ENCODE measurements at places on chromosomes 2 and 18.
A peak's percentile ranks its signal among the peaks of the same experiment; 100 is the strongest.

GRCh38 chr2:76679025-76679396 is 843.2 kb downstream of the LRRTM4 start:
- DNase-seq, result no peak

DNA sequence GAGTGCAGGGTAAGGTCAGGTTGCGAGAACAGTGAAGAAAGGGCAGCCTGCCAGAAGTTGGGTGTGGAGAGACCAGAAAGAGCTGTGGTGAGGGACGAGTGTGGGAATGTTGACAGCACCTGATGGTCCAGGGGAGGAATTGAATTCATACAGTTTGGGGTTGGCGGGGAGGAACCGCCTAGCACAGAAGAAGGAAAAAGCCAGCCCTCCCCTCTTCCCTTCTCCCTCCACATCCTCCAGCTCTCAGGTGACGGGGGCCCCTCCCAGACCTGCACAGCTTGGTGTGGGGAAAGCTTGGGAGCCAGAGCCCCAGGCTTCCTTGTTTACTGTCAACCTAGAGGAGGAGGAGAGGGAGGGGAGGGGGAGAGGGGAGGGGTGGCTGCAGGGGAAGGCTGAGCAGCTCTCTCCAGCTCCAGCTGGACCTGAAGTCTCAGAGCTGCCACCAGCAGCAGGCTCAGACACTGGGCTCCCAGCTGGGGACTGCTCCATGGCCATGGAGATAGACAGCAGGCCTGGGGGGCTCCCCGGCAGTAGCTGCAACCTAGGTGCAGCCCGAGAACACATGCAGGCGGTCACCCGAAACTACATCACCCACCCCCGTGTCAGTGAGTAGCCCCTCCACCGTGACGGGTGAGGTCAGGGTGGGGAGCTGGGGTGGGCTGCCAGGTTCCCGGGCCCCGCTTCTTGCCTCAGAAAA is at the start of gene ATP6V1B1:
Gene ATP6V1B1, plus strand, starts transcription at position 433 of the 697 bp plus-strand sequence. Its CDS starts 55 bp downstream, at position 488.
- DNase-seq, result no peak

DNA sequence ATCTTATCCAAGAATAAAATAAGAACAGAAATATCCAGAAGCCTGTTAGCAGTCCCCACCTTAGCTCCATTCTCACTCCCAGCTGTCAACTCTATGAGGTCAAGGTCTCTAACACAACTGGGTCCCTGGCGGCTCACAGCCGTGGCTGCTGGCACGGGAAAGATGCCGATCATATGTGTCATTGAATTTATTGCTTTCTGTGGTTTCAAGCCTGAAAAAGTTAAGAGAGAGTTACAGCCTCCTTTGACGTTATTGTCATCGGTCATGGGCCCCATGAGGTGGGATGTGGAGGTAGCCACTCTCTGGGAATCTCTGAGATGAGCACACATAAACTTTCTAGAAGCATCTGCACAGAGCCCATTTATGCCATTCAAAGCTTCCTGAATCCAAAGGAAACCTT is 28.7 kb upstream of the CABLES1 start:
- no peak for DNase-seq

- no peak for DNase-seq
These were observed 38.9 kb downstream of the TTC27 start for GRCh38 chr2:32666704-32667103.

DNA sequence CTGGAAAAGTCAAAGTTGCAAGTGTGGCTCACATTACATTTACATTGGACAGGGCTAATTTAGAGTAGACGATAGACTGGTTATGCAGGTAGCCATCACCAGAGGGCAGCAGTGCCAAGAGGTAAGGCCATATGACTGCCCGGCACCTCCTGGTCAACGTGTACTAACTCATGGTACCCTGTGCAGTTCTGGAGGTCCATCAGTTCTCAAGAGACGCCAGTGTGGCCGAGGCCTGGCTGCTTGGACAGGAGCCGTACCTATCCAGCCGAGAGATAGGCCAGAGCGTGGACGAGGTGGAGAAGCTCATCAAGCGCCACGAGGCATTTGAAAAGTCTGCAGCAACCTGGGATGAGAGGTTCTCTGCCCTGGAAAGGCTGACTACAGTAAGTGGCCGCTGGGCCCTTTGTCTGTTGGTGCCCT is 65.8 kb upstream of the EML6 start:
- peak; percentile 45 for DNase-seq

DNA sequence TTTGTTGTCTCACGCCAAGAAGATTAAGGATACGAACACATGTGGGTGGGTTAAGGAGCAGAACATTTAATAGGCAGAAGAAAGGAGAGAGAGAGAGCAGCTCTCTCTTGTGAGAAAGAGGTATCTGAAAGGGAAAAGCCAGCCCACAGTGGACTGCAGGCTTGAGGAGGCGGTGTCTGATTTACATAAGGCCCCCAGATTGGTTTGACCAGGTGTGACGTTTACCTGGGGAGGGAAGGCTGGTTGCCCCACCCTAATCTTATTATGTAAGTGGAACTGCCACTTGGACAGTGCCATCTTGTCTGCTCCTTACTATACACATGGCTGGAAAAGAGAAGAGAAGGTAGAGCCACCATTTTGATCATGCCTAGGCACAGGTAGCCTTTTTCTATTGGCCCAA is 189.2 kb downstream of the NCK2 start:
- DNase-seq, result no peak

GRCh38 chr2:15677141-15677843 is 85.6 kb downstream of the DDX1 start:
- DNase-seq, result no peak

- no peak for DNase-seq
These were observed 58.7 kb upstream of the PEX13 start for GRCh38 chr2:60958800-60959199.

GRCh38 chr2:105329197-105329554 is 359 bp downstream of the TGFBRAP1 start:
- no peak for DNase-seq

GRCh38 chr2:187424146-187424545 is 23.9 kb downstream of the CALCRL start:
- no peak for DNase-seq

GRCh38 chr2:104340879-104341828 is 512.8 kb upstream of the POU3F3 start:
- no peak for DNase-seq

- DNase-seq, result no peak
These were observed 582.8 kb downstream of the ZEB2 start for GRCh38 chr2:143936848-143937722.

DNA sequence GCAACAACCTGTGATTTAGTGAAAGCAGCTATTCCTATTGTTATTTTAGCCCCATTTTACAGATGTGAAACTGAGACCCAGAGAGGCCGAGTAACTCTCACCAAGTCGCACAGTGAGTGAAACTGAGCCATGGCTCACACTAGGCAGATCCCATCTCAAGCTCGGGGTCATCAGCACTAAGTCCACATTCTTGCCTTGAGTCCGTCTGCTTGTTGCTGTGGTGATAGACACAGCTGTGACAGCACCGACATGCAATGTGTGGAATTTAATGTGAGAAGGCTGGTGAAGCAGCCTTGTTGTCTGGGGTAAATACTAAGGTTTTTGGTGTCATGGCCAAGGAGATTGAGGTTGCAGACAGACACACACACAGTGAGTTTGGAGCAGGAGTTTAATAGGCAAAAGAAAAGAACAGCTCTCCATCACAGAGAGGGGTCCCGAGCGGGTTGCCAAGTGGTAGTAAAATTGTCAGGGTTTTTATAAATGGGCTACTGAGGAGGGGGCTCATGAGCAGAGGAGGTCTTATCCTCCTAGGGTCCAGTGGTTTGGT is 40.2 kb upstream of the GMCL1 start:
- DNase-seq, result no peak

GRCh38 chr2:148578493-148578884 is 66.1 kb upstream of the EPC2 start:
- no peak for DNase-seq

- peak; percentile 54 for DNase-seq
These were observed 12.8 kb downstream of the SLC30A3 start for GRCh38 chr2:27249891-27250651.

- no peak for DNase-seq
These were observed 260.6 kb upstream of the LINC00305 start for GRCh38 chr18:64409511-64409910.

DNA sequence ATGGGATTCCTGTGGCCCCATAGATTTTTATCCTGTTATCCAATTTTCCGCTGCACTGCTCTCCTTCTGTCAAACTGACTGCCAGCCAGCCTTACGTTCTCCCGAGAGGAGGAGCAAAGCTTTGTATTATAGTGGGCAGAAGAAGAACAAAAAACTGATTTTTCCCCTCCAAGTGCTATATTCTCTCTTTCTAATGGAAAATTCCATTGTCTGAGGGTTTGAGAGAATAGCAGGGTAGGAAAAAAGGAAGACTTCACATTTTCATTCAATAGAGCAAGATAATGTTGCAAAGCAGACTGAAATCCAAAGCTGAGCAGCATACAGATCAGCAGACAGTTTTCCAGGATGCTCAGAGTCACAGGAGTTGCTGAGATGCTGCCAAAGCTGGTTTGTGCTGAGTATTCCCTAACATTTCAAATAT is 238.0 kb downstream of the UBE2E3 start:
- no peak for DNase-seq

DNA sequence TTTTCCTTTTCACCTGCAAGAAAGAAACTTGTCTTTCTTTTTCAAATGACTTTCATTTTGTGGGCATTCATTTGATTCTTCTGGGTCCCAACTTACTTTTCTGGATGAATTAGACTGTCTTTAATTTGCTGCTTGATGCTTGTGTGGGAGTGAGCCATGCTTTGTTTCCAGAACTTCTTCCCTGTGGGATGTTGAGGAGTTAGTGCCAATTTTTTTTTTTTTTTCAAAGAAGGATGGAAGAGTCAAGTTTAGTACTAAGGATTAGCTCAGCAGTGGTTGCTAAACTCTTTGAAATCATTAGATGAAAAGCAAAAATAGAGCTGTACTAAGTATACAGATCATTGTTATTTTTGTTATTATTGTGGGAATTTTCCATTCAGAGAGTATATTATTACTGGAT is 17.2 kb upstream of the KCTD1 start:
- DNase-seq, result no peak

GRCh38 chr2:39513641-39514094 is 76.6 kb upstream of the MAP4K3 start:
- DNase-seq, result peak; percentile 3

GRCh38 chr2:195493416-195493815 is 163.6 kb upstream of the SLC39A10 start:
- DNase-seq, result no peak

DNA sequence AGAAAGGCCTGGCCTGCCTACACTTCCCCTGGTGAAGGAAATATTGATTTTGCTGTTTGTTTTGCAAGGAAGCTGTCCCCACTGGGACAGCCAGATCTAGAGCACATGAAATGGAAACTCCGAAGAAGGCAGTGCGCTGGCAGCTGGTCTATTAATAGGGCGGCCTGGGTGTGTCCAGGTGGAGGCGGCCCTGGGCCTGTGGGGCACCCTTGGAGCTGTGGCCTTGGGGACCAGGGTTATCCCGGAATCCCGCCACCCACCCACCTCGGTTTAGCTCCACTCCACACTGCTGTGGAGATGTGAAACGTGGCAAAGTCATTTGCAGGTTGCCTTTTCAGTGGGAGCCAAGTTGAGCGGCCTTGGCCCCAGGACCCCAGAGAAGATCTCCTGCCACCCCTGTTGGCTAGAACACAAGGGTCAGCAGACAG is 204.3 kb downstream of the KLHL29 start:
- no peak for DNase-seq

- DNase-seq, result no peak
These were observed 135.9 kb downstream of the ACKR3 start for GRCh38 chr2:236705295-236706105.

- DNase-seq, result no peak
These were observed 6.5 kb upstream of the CFAP221 start for GRCh38 chr2:119537792-119538191.

DNA sequence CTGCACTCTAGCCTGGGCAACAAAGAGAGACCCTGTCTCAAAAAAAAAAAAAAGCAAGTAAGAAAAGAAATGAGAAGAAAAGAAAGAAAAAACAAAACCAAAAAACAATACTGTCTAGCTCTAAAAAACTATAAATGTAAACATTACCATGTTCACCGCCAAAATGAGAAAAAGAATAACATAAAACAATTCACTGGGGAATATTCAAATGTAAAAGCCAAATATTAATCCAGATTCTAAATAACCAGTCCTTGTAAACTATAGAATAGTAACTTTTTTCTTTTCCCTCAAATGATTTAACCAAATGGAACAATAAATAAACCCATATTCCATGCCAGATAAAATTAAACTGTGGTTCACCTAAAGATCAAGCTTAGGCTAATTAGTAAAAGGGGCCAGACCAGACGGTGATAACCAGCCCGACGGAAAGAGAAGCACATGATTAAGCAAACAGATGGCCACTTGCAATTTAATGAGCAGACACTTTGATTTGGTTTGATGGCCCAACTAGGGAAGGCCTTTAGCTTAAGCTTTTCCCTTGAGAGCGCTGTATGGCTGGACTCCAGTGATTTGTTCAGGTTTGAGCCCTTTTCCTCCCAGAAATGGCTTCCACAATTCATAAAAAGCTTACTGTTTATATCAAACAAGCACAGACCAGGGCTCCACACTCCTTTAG is 39.4 kb upstream of the ZNF397 start:
- DNase-seq, result no peak

GRCh38 chr18:10053861-10054260 is 140.0 kb downstream of the VAPA start:
- DNase-seq, result no peak

DNA sequence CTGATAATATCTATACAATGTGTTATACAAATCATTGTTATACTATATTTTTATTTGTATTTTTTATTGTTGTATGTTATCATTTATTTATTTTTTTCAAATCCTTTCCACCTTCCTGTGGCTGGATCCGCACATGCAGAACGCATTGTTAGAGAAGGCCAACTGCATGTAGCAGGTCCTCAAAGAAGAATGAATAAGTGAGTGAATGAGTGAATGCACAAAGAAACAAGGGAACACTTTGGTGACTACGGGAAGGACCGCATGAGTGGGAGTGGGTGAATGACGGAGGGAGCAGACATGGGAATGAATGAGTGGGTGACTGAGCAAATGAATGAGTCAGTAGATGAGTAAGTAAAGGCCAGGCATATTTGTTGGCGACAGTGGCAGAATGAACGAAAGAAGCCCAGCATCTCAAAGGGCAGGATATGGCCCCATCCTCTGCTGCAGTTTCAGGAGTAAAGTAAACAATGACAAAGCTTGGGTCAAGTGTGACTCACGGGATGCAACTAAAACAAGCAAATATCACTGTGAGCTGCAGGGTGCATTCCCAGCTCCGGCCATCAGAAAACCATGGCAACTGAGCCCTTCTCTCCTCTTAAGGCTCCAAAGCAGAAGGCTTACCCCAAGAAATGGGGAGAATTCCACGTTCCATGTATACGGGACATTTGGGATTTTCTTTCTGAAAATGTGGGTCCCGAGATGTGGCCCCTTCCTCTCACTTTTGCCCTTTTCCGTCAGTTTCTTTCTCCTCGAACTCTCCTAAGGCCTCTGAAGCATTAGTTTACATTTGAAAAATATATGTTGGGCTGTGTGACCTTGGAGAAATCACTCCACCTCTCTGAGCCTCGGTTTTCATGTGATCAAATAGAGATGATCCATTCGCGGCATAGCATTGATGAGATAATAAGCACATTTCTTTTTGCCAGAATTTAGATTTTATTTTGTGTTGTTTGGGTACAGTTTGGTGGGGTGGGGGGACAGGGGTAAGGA is 24.5 kb downstream of the KCNF1 start:
- DNase-seq, result no peak

All from CD4-positive, alpha-beta T cell treated with Interleukin-6 for 4 hours (primary cell).